ENCODE measurements at places on chromosomes 3 and 15.
A peak's percentile ranks its signal among the peaks of the same experiment; 100 is the strongest.

DNA sequence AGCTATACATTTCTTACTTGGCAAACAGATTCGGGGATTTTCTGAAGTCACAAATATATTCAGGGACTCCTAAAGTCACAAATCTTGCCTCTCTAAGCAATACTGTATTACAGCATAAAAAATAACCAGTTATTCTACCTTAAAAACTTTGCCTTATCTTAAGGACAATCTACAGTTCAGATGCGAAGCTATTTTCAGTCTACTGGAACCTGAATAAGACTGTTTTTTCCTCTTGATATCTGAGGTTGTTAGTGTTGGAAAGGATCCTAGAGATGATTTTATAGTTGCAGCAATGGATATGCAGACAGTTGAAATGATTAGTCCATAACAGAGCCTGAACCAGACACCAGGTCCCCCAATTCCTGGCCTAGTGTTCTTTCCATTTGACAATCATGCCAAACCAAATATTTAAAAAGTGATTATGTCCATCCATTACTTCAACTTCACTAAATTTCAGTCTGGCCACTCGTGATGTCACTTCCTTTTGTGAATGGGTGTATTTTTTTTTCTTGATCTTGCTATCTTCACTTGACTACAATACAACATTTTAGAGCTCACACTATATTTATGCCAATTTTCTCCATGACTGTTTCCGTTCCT lies 1.8 kb downstream of the HDGFL3 start:
- DNase-seq: no peak

GRCh38 chr3:112389961-112390360 lies 57.0 kb downstream of the CD200 start:
- no peak for DNase-seq

GRCh38 chr3:129576514-129577352 lies 29.7 kb downstream of the PLXND1 start:
- DNase-seq: peak; percentile 60

DNA sequence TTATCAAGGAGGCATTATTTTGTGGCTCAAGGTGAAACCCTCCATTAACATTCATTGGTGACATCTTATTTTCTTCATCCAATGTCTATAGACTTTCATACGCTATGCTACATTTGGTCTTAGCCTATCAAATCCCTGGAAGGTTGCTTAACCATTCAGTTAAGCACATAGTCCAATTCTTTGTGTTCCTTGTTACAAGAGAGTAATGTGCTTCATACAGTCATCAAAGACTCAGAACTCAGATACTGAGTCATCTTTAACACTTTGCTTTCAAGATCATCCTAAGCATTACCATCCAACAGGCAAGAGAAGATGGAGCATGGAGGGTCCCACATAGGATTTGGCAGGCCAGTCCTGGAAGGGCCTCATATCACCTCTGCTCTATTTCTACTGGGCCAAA lies 1202.1 kb downstream of the ROBO1 start:
- DNase-seq: no peak

- peak; percentile 87 for DNase-seq
These were observed 75.0 kb upstream of the MBNL1 start for GRCh38 chr3:152193673-152194267.

Measured in activated CD4-positive, alpha-beta T cell treated with anti-CD3 and anti-CD28 coated beads, Interleukin-2, Interleukin-6, amounts not matched to agents 100 ng/mL and 50 ng/mL, durations not matched to agents 16 hours and 8 hours (primary cell).